Stimulated activated CD8-positive, alpha-beta memory T cell treated with anti-CD3 and anti-CD28 coated beads, Interleukin-15, amount 100 ng/mL, for 48 hours (primary cell): ENCODE measurements at places on chromosomes 2 and 18.

DNA sequence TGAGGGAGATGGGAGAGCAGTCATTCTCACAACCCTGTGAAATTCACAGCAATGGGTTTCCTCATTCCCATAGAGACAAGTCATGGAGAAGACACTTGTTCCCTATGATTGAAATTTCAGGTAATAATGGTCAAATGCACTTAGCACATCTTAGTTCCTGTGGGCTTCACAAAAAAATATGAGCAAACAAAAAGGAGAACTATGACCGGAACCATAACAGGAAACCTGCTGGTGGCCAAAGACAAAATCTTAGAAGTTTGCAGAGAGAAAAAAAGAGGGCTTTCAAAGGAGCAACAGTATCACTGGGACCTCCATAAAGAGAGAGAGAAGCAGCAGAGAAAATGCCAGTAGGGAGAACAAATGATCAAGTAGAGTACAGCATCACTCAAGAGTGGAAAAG, 138.9 kb upstream of the APCDD1 start:
- no peak for DNase-seq

- no peak for DNase-seq
Measured at GRCh38 chr2:10655074-10655473, 34.7 kb downstream of the NOL10 start.

DNA sequence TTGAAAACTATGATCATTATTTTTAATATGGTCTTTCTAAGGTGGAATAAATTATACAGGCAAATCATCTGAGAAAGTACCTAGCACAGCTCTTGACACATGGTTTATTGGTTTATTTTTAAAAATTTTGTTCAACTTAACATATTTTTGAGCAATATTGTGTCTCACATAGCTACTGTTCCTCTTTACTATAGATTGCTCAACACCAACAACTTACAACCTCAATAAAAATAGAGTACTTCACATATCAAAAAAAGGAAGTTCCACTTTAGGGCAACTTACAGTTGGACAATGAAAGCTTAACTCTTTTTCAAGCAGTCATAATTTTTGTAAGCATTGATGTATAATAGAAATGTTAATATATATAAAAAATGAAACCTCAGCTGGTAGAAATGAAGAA, 440.9 kb upstream of the UBE2E3 start:
- DNase-seq, result no peak

DNA sequence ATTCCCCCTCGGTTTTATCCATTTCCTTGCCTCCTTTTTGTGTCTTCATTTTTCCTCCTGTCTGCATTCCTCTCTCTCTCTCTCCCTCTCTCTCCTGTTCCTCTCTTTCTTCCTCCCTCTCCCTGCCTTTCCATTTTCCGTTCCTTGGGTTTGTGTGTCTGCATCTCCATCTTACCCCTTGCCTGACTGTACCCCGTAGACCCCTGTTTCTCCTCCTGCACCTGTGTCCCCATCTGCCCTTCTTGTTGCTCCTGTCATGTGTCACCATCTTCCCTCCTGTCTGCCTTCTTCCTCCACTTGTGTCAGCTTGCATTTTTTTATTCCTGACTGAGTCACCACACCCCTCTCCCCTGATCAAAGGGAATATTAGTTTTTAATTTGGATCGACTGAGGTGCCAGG, 1.8 kb downstream of the CDK5R2 start:
- DNase-seq, result no peak

DNA sequence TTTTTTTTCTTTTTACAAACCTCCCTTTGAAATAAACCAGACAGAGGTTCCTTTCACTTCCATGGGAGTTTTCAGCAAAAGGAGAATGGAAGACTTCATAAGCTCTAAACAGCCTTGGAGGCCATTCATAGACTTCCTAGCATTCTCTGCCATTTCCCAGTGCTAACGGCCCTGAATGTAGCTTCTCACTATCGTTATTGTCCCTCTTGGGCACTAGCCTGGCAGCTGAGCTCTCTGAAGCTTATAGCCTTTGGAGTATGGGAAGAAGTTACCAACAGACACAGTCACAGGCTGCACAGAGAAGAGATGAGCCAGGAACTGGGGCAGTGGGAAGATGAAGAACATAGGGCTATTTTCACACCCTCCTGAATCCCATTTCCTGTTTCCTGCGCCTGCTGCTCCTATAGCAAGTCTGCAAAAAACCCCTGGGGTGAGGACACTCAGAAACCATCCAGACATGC, 29.1 kb upstream of the EPC2 start:
- no peak for DNase-seq

DNA sequence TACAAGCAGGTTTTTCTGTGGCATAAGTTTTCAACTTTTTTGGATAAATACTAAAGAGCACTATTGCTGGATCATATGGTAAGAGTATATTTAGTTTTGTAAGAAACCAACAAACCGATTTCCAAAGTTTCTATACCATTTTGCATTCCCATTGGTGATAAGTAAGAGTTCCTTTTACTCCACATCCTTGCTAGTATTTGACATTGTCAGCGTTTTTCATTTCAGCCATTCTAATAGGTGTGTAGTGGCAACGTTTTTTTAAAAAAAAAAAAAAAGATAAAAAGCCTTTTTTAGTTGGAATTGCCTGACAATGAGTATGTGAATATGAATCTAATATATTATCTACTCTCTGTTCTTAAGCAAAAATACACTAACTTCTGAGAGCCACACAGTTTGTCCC, 185.9 kb downstream of the AGPS start:
- DNase-seq, result no peak

DNA sequence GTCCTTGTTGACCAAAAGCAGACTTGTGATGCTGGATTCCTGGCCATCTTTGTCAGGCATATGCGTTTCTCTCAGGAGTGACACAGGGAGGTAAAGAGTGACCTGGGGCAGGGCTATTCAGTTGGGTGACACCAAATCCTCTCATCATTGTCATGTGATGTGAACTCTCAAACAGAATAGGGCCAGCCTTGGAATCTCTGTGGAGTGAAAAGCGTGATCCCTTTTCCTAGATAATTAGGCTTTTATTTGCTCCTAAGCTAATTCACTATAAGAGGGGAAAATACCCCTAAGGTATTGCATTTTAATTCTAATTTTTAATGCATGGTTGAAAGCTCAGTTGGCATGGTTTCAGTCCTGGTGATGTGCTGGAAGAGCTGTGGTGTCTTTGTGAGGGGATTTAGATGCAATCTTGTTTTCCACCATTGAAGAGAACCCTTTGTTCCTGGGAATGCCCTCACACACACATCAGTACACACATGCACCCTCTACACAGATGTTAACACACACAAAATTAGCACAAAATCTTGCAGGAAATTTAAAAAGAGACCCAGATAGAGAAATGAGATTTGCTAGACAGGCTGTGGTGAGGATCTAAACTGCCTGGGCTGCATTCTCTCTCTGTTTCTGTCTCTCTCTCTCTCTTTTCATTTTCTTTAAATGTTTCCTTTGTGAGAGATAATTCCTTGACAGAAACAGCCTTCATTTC, 349.9 kb downstream of the TSN start:
- no peak for DNase-seq

GRCh38 chr2:20589975-20590703, 60.8 kb downstream of the HS1BP3 start:
- DNase-seq, result no peak

GRCh38 chr2:187689372-187689771, 135.1 kb upstream of the TFPI start:
- DNase-seq, result no peak

DNA sequence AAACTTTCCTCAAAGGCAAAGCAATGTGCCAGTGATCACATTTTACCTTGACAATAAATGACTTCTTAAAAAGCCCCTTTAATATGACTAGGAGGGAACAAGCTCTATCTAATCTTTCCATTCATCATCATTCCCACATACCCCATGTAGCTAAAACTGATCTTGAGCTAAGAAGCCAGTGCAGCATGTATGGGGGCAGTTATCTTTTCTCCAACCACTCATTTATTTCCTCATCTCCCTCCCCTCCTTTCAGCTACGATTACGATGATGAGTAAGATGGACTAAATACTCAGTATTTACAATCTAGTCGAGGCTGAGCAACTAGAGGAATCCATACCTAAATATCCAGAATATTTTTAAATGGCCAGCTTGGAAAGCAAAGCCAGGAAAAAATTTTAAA, 35.5 kb downstream of the PNO1 start:
- no peak for DNase-seq

GRCh38 chr2:231222318-231223000, 24.0 kb downstream of the ARMC9 start:
- no peak for DNase-seq

- DNase-seq, result no peak
Measured at GRCh38 chr18:42527766-42528165, 572.7 kb downstream of the PIK3C3 start.

DNA sequence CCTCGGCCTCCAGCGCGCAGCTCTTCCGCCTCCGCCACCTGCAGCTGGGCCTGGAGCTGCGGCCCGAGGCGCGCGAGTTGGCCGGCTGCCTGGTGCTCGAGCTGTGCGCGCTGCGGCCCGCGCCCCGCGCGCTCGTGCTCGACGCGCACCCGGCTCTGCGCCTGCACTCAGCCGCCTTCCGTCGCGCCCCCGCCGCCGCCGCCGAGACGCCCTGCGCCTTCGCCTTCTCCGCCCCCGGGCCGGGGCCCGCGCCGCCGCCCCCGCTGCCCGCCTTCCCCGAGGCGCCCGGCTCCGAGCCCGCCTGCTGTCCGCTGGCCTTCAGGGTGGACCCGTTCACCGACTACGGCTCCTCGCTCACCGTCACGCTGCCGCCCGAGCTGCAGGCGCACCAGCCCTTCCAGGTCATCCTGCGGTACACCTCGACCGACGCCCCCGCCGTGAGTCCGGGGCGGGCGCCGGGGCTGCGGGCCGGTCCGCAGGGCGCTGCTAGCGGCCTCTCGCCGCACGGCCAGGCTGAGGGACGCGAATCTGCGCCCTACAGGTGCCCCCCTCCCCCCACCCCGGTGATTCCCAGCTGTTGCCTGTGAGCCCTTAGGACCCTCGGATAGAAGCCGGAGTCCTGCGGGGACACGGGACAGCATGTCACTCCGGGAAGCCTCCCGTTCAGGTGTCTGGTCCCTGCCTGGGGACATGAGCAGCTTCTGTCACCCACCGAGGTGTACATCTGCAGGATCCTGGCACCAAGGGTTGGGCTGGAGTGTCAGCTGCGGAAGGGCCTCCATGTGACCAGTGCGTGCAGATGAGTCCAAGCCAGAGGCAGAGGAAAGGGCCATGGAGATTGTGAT, 616 bp downstream of the RNPEPL1 start:
- no peak for DNase-seq

GRCh38 chr2:158191076-158191895, 89.6 kb downstream of the UPP2 start:
- peak; percentile 2 for DNase-seq

DNA sequence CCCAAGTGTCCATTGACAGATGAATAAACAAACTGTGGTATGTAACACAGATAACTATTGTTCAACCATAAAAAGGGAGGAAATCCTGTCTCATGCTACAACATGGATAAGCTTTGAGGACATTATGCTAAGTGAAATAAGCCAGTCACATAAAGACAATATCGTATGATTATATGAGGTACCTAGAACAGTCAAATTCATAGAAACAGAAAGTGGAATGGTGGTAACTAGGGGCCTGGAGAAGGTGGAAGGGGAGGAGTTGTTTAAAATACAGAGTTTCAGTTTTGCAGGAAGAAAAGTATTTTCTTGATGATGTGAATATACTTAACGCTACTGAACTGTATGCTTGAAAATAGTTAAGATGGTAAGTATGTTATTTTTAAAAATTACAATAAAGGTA, 304.6 kb upstream of the CXCR4 start:
- DNase-seq, result no peak

DNA sequence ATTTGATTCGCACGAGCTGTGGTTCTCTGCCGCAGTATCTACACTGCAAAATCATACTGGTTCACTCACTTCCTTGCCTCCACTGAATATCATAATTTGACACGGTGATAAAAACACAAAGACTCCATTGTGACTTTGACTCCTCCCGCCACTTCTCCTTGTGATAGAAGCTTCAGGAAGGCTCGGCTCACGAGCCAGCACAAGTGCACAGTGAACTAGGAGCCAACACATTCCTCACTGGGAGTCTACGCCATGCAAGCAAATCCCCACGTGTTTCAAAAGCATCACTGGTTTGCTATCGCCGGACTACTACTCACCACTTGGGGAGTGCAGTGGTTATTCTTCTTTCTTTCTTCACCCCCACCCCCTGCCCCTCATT, 293.3 kb upstream of the PARD3B start:
- DNase-seq, result no peak

- no peak for DNase-seq
Measured at GRCh38 chr2:189268763-189269162, 89.2 kb upstream of the COL5A2 start.

DNA sequence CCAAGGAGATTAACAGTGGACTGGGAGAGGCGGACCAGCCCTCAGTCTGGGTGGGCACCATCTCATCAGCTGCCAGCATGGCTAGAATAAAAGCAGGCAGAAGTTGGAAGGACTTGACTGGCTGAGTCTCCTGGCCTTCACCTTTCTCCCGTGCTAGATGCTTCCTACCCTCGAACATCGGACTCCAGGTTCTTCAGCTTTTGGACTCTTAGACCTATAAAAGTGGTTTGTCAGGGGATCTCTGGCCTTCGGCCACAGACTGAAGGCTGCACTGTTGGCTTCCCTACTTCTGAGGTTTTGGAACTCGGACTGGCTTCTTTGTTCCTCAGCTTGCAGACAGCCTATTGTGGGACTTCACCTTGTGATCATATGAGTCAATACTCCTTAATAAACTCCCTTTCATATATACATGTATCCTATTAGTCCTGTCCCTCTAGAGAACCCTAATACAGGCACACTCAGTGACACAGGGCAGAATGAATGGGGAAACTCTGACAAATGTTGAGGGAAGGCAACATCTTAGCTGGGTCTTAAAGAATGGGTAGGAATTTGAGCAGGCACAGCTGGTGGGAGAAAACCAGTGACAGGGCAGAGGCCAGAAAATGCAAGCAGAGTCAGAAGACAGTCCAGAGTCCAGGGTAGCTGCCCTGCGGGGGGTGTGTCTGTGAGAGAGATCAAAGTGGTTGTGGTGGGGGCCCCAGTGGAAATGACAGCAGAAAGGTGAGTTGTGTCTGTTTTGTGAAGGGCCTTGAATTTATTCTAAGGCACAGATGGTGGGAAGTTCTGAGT, 108.1 kb upstream of the CD302 start:
- DNase-seq, result no peak

GRCh38 chr2:165897726-165898125, 55.9 kb downstream of the TTC21B start:
- DNase-seq, result no peak

DNA sequence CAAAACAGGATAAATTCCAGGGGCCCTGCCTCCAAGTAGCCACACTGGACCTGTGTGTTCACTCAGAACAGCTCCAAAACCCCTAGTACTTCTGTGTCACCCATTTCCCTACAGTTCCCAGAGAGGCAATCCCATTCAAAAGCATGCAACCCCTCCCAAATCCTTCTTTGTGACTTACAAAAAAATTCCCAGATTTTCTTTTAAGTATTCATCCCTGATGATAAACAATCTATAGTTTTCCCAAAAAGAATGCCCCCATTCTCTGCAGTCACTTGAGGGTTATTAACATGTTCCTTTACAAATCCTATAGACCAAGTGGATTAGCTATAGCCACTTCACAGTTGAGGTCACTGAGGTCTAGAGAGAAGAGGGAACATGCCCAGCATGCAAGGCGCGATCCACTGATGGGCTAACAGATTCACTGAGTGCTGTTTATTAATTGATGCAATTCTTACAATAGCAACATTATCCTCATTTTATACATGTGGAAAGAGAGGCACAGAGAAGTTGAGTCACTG, 85.4 kb downstream of the MYL12B start:
- DNase-seq, result no peak

- DNase-seq, result no peak
Measured at GRCh38 chr2:230453006-230453405, 37.0 kb downstream of the SP100 start.
